ENCODE measurements at places on chromosomes 16 and 17. TPM values are rescaled to one million over a fixed set of nuclear protein-coding genes. Genes with fewer than 3 reads are reported as not detected.

DNA sequence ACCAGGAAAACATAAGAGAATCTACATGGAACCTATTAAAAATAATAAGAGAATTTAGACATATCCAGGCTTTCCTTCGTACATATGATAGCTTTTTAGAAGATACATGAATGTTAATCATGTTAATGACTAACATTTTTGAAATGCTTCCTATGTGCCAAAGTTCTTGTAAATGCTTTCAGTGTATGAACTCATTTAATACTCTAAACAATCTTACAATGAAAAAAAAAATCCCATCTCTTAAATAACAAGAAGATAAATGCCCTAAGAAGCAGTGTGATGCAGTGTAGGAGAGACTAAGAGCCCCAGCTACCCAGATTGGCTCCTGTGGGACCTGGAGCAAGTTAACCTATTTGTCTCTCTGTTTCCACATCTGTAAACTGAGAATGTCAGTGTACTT, 220.4 kb upstream of the MYOCD start:
- DNase-seq: no peak

DNA sequence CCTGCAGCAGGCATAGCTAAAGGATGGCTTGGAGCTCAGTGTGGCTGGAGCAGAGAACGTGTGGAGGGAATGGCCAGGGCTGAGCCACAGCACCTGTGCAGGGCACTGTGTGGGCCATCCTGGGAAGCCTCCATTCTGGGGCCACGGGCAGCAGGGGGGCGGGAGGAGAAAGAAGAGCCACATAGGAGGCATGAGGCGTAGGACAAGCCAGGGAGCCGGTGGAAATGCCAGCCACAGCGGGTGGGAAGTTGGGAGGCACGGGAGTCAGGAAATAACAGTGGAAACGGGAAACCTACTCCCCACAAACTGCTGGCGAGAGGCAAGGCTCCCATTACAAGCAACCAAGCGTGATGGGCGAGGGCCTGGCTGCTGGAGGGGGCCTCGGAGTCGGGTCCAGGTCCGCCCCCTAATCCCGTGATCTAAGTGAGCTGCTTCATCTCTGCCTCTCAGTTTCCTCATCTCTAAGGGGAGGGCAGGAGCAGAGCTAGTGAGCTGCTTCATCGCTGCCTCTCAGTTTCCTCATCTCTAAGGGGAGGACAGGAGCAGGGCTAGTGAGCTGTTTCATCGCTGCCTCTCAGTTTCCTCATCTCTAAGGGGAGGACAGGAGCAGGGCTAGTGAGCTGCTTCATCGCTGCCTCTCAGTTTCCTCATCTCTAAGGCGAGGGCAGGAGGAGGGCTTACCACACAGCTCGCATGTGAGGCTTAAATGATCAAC, 104.9 kb downstream of the ADCY9 start:
- no peak for DNase-seq

- DNase-seq: no peak
Measured at GRCh38 chr16:1103636-1103980, 7.6 kb upstream of the C1QTNF8 start.

- DNase-seq: no peak
Measured at GRCh38 chr17:37761059-37761458, 16.2 kb upstream of the HNF1B start.

- DNase-seq: no peak
Measured at GRCh38 chr16:22093996-22094395, 1.7 kb downstream of the VWA3A start.

GRCh38 chr17:8154608-8155155, 2.5 kb upstream of the PER1 start:
- no peak for DNase-seq

DNA sequence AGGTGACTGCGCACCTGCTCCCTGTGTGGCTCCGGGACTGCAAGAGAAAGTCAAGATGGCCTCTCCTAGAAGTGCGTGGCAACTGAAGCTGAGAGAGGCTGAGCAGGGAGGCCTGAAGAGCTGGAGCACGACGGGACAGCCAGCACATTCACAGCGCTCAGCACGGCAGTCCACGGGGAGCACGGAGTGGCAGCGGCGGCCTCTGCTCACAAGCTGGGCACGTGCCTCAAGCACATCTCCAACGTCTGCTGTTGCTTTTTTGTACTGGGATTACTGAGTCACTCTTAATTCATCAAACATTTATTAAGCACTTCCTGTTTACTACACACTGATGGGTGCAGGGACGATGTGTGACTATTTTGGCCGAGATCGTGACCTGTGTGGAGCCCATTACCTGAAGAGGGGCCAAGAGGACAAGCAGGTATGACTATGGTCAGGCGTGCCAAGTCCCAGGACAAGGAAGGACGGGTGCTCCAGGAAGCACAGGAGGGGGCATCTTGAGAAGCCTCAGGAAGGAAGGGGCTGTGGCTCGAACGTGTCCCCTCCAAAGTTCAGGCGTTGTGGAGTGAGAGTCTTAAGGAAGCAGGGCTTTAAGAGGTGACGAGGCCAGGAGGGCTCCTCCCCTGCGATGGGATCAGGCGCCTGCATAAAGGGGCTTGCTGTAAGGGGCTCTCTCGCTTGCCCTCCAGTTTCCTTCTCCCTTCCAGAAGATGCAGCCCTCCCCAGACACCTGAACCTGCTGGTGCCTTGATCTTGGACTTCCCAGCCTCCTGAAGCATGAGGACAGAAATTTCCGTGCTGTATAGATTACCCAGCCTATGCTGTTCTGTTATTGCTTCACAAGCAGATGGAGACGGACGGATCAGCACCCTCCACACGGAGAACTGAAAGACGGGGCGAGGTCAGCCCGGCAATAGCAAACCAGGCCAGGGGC, 105.8 kb downstream of the ADCY9 start:
- no peak for DNase-seq

DNA sequence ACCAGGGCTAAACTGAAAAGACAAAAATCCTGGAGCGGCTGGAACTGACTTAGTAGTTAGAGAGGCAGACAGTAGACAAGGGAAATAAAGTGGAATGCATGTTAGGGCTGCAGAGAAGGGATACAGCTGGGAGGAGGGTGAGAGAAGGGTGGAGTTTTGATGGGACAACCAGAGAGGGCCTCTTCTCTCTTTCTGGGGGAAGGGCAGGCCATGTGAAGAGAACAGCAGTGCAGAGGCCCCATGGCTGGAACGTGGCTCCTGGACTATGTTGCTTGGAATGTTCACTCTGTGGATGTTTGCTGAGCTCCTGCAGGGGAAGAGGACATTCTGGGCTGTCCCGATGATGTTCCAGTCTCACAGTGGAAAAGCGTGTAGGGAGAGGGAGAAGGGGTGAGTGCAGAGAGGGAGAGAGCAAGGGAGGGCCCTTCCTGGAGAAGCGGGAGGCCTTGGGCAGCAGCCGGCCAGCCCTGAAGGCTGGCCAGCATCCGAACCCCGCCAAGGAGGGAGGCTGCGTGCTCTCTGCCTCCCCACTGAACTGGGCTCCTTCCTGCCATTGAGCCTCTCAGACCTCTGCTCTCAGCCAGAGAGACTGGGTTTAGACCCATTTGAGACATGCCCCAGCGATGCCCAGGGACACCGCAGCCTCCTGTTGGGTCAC, 33.1 kb upstream of the GSE1 start:
- DNase-seq: no peak

DNA sequence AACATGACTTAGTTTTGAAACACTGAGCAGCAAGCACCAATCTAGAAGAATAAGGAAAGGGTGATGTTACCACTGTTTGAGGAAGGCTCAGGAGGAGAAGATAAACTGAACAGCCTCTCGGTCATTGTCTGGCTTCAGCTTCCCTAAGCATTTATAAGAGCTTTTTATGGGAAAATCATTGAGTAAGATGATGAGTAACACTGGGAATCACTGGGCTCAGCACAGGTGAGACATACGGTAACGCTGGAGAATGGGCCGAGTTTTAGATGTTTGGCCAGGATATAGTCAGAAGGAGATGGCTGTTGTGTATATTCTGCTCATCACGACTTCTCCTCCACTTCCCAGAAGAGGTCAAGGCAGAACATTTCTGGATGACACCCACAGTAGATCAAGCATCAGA, 42.2 kb upstream of the ALOX12 start:
- DNase-seq: no peak

- DNase-seq: no peak
Measured at GRCh38 chr17:6948562-6948961, 47.3 kb upstream of the ALOX12 start.

DNA sequence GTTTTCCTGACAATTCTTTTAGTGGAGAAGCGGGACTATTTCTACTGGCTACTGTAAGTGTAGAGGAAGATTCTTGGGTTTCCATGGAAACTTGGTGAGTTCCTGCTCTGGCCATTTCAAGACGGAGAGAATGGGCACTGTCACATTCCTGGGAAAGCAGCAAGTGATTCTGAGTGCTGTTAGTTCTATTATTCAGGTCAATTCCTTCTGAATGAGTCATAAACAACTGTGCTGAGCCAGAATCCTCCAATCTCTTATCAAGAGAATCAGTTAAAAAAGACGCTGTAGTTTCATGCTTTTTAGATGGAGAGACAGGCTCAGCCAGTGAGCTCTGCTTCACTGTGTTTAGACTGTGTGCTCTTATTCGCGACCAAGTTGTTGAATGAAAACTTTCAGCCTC, 19.6 kb downstream of the AKAP10 start:
- peak; percentile 89 for DNase-seq

GRCh38 chr16:79723583-79724168, 123.1 kb upstream of the MAF start:
- DNase-seq: no peak

DNA sequence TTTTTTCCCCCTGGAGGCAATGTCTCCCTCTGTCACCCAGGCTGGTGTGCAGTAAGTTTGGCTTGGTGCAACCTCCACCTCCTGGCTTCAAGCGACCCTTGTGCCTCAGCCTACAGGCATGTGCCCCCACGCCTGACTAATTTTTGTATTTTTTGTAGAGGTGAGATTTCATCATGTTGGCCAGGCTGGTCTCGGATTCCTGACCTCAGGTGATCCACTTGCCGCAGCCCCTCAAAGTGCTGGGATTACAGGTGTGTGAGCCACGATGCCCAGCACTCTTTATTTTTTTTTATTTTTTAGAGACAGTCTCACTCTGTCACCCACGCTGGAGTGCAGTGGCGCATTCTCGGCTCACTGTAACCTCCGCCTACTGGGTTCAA, 113.2 kb downstream of the ABCC6 start:
- DNase-seq: no peak

GRCh38 chr16:10501016-10501607, 79.3 kb downstream of the EMP2 start:
- DNase-seq: no peak

DNA sequence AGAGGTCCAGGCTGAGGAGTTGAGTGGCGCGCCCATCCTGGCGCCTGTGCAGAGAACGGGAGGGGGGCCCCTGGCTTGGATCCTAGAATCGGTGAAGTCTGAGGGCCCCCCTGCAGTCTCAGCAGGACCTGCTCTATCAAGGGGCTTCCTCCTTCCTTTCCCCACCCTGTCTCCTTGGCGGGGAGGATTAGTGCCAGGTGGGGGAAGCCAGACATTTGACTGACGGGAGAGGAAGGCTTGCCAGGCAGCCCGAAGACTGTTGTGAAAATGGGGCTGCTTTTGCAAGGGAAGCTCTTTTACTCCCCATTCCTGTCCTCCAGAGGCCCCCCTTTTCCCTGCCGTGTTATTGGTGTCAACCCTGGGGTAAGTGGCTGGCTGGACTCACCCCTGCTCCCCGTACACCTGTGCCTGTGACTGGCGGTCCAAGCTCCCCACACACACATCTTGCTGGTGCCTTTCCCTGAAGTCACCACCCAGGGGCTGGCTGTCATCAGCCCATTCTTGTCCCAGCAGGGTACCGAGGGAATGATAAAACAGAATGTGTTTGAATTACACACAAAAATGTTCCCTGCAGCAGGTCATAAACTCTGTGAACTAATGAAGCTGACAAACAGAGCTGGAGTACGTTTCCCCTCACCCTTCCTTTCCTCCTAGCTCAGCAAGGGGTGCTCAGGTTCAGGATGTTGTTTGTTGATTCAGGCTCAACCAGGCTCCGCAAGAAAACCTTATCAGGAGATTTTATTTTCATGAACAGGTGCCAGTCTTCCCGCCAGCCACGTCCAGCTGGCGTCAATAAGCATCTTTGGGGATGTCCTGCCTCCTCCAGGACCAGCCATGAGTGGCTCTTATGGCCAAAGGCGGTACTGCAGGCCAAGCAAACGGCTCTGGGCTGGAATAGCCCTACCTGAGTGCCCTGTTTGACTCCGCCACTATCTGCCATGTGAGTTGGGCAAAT, 4.4 kb upstream of the ARMC7 start:
- peak; percentile 90 for DNase-seq

DNA sequence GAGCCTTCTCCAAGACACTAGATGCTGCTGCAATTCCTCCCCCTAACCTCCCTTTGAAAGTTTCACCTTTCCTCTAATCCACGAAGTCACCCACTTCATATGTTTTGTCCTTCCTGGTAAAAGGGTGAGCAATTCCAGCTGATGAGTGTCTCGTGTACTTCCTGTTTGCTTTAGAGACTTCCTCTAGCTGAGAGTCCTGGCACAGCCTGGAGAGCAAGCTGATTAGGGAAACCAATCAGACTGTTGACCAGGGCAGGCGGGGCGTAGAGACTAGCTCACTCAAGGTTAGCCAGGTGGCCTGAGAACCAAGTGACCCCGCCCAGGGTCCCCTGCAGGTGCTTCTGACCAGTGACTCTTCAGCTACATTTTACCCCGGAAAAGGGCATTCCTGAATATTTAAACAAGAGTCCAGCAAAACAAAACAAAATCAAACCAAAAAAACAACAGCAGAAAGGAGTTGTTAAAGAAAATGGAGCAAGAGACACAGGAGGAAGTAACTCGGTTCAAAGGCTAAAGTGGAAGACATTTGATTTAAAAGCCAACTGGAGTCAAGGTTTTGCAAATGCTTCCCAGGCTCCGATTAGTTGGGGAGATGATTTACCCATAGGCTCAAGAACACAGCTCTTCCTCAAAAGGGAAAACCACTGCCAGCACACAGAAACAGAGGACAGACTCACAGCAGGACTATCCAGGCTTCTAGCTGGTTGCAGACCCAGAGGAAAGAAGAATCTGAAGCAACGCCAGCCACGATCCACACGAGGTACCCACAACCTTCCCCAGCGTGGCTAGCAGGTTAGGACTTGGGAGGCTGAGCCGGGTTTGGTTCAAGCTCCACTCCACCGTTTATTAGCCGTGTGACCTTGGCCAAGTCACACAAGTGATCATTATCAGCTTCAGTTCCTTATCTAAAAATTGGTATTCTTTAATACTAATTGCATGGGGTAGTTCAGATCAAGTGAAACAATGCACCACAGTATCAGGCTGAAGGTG, 13.4 kb downstream of the HSPB9 start:
- DNase-seq: peak; percentile 77

- no peak for DNase-seq
Measured at GRCh38 chr17:73613271-73614233, 30.7 kb downstream of the SDK2 start.

Gene MPP3
- 25.3 TPM for polyA plus RNA-seq

Gene AARS1
- 123 TPM for polyA plus RNA-seq

Gene GUCY2D
- polyA plus RNA-seq: 0.14 TPM

Gene NPIPA7
- 5.7 TPM for polyA plus RNA-seq

All from A549 (cell line).